ENCODE measurements at places on chromosomes 5 and 9.

DNA sequence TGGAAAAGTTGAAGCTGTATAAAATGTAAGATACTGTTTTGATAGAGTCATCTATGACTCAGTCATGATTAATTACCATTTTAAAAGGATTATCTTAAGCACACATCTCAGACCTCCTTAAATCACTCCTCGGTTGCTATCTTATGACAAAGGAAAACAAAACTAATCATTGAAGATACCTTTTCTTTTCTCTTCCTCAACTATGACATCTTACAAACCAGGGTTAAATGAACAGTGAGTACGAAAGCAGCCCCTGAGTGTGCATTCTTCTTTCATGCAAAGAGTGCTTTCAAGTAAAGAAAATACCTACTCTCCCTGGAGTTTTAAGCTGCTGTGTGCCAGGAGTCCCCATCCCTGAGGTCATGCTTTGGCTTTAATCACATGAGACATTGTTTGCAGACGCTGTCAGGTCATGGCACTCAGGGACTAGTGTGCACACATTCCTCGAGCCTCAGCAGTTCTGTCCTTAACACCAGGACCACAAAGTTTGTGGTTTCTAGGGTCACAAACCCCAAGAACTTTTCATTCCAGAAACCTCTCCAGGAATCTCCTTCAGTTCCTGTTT lies 86.7 kb upstream of the ICE1 start:
- DNase-seq = no peak

GRCh38 chr5:142881784-142882126 lies 111.6 kb downstream of the ARHGAP26 start:
- DNase-seq = peak; percentile 68

GRCh38 chr9:98807070-98807813 lies at the start of gene GALNT12:
TSS of gene GALNT12 (plus strand) at chr9:98807670. CDS start at chr9:98807699, 29 bp downstream.
- DNase-seq = peak; percentile 62

GRCh38 chr5:5492087-5492933 lies 69.8 kb downstream of the ICE1 start:
- peak; percentile 71 for DNase-seq

DNA sequence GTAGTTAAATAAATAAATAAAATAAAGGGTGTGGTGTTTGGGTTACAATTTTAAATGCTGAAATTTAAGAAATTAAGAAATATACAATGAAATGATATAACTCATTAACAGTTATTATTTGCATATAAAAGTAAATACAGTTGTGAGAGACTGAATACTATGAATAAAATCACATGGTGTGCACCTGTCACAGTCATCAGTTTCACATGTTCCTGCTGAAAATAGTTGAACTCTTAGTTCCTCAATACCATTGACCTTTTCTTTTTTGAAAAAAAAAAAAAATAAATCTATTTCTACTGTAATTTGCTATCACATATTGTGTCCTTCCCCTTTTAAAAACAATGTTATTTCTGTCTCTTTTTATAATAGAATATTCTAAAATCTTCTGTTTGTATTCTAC lies 130.9 kb upstream of the CHD1 start:
- no peak for DNase-seq

DNA sequence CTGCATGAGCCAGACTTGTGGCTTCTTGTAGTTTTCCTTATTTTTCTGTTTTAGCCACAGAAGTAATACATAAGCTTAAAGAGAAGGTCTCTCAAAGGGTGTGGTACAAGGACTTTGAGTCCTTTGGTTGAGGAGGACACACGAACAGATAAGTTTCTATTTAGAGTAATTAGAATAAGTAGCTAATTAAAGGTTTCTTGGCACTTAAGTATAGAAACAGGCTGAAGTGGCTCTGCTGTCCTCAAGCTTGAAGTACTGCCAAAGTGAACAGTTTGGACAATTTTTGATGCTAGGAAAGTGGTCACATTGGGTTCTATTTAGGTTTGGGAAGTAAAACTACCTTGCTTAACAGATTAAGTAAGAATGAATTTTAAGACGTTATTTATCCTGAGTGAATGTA lies 278.3 kb upstream of the MPDZ start:
- peak; percentile 20 for DNase-seq

DNA sequence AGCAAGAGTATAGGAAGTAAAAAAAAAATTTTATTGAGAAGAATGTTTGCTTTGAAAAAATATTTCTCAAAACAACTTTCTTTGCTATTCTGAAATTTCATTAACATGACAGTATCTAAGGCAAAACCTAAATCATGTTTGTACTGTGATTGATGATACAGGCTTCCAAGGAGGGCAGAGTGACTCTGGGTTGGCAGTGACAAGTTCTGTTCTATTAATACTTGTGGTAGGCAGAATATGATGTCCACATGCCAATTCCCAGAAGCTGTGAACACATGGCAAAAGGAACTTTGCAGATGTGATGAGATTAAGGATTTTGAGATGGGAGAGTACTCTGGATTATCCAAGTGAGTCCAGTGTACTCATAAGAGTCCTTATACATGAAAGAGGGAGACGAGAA lies 16.6 kb downstream of the CCDC125 start:
- no peak for DNase-seq

- no peak for DNase-seq
Observed at GRCh38 chr5:23963449-23963848, 456.0 kb downstream of the PRDM9 start.

GRCh38 chr9:86052556-86053468 lies 46.5 kb downstream of the GOLM1 start:
- DNase-seq = no peak

DNA sequence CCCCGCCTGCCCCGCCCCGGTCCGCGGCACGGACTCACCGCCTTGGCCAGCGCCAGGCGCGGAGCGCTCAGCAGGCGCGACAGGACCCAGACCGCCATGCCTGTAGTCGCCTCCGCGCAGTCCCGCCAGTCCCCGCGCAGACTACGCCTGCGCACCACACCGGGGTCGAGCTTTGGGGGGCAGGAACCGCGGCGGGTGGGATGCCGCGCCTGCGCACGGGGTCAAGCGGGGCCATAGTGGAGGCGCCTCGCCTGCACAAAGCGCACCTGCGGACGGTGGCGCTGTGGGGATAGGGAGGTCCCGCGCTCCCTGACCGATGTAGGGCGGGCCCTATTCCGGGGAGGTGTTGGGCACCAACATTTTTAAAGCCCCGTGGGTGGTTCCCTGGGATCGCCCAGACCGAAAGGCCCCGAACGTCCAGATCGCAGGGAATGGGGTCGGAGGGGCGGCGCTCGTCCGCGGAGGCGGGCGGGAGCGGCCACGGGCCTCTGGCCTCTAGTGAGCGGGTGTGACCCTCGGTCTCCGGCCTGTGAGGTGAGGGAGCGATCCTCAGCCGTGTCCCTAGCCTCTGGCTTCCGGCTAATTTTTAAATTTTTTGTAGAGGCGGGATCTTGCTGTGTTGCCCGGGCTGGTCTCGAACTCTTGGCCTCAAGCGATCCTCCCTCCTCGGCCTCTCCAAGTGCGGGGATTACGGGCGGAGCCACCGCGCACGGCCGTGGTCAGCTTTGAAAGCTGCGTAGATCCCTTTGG lies 70.8 kb upstream of the LPCAT1 start:
- peak; percentile 79 for DNase-seq

Measured in Ammon's horn (tissue), 1 donor.